ENCODE measurements at places on chromosomes 2 and 18.

- no peak for DNase-seq
These were observed 59.5 kb upstream of the THUMPD2 start for GRCh38 chr2:39838589-39838988.

- DNase-seq: no peak
These were observed 290.5 kb upstream of the HS6ST1 start for GRCh38 chr2:128608921-128609880.

DNA sequence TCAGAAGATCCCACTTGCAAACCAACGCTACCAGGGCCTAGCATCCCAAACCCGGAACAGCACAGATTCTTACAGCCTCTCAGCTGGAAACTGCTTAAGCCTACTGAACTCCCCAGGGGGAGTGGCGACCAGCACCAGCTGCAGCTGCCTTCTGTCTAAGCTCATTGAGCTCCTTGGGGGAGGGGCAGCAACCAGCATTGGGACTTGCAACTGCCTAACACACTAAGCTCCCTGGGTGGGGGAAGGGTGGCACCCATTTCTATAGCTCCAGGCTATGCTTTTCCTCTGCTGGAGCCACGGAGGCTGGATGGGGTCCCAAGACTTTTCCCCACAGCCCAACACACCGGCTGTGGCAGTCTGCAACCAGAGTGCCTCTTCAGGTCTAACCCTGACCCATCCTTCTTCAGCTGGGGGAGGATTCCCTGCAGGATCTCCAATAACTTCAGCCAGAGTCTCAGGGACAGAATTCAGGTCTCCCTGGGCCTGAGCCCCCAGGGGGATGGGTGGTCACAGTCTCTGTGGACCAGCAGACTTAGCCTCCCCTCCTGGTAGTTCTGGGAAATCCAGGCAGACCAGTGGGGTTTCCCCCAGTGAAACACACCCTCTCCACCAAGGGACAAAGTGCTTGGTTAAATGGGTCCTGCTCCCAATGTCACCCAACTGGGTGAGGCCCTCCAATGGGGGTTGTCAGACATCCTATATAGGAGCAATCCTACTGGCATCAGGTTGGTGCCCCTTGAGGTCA lies 45.9 kb upstream of the ITGA4 start:
- no peak for DNase-seq

DNA sequence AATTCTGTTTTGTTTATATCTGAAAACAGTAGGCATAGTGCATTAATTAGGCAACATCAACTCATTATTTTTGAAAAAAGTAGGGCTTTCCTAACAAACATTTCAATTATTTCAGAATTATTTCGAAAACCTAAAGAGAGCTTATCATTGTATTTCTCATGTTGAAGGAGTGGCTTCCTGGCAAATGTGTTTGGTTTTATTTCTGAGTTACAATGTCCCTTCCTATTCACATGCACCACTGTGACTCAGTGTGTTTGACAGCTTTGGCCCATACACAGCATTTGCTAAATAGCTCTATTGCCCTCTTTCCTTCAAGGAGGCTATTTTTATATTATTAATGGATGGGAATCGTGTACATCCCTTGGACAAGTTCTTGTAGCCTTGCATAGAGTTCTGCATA lies 205.9 kb downstream of the PTGR3 start:
- DNase-seq: no peak

- no peak for DNase-seq
These were observed 85.4 kb upstream of the HS6ST1 start for GRCh38 chr2:128403814-128404708.

GRCh38 chr2:188307850-188308283 lies 16.2 kb downstream of the GULP1 start:
- no peak for DNase-seq

DNA sequence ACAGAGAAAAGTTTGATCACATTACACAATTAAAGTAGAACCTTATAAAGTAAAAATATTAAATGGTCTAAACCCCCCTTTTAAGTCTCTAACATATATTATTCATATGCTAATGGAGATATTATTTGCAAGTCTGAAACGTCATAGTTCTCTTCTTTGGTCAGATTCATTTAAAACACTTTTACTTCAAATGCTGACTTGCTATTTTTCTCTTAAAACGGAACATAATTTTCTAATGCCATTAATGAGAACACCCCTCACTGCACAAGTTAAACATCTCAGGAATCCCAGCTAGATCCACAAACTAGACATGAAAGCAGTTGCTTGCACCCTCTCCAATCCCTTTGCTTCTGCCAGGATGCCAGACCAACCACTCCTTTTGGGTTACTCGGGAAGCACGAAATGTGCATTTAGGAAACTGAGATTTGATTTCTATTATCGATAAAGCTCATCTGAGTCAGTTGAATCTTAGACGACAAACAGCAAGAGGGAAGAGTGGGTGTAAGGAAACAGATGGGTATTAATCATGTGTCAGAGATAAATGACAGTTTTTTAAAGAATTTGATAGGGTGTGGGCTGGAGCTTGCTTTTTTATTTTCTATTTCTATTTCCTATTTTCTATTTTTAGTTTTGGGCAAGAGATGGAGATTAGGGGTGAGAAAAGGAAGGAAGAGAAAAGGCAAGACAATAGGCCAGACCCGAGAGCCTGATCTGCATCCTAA lies 1.5 kb downstream of the ADD2 start:
- no peak for DNase-seq

GRCh38 chr2:51472783-51473182 lies 440.9 kb upstream of the NRXN1 start:
- DNase-seq: no peak

DNA sequence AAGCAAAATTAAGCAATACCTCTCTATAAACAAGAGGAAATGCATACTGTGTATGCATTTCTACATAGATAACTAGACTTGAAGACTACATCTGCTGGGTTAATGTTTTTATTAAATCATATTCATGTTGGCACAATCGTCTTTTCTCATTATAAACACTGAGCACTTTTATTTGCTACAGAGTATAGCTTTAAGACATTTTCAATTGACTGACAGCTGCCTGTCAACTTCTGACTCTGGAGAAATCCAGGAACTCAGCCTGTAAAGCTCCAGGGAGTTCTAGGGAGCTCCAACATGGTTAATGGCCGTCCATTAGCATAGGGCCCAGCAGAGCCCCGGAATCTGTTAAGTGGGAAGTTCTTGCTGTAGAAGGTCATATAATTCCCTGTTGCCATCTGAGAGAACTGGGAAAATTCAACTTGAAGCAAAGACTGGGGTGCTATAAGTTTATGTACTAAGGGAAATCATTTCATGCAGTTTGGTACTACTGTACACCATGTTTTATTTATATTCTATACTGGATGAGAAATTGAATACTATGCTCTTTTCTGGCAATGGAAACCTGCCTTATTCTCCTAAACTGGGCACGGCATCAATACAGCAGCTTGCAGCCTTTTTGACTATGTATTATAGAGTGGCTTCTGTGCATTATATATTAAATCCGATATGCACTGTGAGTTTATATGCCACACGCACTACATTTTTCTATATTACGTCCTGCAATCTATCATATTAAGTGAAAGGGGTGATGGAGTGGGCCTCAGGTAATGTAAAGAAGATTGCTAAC lies 243.5 kb upstream of the ZNF521 start:
- no peak for DNase-seq

DNA sequence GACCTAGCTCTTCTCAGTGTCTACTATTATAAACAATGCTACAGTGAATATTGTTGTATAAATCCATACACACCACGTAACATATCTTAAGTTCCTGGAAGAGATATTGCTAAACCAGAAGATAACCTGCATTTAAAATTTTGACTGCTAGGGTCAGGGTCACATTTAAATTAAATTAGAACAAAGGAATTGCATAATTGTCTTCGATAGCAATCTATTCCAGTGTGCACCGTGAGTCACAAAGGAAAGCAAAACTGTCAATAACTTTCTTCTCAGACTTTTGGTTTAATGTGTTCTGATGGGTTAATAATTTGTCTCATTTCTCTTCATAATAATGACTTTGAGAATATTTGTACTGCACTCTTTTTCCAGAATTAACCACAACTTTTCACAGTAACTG lies 4.2 kb downstream of the GEN1 start:
- DNase-seq: no peak

- DNase-seq: no peak
These were observed 27.6 kb upstream of the CALCRL start for GRCh38 chr2:187475499-187476248.

GRCh38 chr18:74963820-74964446 lies 245.0 kb downstream of the PTGR3 start:
- no peak for DNase-seq

GRCh38 chr2:239429473-239430350 lies 28.9 kb upstream of the HDAC4 start:
- no peak for DNase-seq

GRCh38 chr2:44061876-44062275 lies 66.1 kb upstream of the LRPPRC start:
- no peak for DNase-seq

DNA sequence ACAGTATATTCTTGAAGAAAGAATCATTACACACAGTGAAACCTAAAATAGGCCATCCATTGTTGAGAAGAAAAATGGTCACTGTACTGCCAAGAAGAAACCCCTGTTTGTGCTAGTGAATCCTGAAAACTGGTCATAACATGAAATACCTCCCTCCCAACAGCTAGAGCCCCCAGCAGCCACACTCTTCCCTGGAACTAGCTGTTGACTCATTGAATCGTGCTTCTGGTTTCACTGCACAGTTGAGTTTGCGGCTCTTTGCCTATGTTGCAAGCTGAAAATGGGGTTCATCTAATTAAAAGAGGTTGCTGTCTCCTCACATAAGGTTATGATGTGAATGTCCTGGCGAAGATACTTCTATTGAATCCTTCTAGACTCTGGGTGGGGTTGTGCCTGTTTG lies 86.3 kb downstream of the UGGT1 start:
- no peak for DNase-seq

- no peak for DNase-seq
These were observed 577.9 kb upstream of the GCFC2 start for GRCh38 chr2:76288598-76288997.

GRCh38 chr2:59389240-59389639 lies 1148.1 kb upstream of the FANCL start:
- DNase-seq: no peak

- DNase-seq: no peak
These were observed 11.4 kb upstream of the SRBD1 start for GRCh38 chr2:45622336-45623075.

GRCh38 chr2:142857256-142858164 lies 20.0 kb upstream of the KYNU start:
- DNase-seq: no peak

DNA sequence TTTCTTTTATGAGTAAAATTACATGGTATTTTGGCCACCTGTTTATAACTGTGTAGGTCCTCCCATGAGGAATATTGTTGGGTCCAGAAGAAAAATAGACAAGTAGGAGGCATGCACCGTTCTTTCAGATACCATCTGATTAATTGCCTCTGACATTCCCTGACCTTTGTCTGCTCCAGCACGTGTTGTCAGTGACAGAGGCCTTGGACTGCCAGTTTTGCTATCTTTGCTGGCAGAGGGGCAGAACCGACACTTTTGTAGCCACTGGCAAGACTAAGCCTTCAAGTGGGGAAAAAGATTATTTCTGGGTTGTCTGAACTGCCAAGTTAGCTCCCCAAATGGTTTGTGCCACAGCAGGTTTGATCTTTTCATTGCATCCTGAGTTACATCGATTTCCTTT lies 276.9 kb downstream of the CAMKMT start:
- no peak for DNase-seq

GRCh38 chr18:75240433-75240832 lies 29.8 kb downstream of the TSHZ1 start:
- DNase-seq: no peak

DNA sequence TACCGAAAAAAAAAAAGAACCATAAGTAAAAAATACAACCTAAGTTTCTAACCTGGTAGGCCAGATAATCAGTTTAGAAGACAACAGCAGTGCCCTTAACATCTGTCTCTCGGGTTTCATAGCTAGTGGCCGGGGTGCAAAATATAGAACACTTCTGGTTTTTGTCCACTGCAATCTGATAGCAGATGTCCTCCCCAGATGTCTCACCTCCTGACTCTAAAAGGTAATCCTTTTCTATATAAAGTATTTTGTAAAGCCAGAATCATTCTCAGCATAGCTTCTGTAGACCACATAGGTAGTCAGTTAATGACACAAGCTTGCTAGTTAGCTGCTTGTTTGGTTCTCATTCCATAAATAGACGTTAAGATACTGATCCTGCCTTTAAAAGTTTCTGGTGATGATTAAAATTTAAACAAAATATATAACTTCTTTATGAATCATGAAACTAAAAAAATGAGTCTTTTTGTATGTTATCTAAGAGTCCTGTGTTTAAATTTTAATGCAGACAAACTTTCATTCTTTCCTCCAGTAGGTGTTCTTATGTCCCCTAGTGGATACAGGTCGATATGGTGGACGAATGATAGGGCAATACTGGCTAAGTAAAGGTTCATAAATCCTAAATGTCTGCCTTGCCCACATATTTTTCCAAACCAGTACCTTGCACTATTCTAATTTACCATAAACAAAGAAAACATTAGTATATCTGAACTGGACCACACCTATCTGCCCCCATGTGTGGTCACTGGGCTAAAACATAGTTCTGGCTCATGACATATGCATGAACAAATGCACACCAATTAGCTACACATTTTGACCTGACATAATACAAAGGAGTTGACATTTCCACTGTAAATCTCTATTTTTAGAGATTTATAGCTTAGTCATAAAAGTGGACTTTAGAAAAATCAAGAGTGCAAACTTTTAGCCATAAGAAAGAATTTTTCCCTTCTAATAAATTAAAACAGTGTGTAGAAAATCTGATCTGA lies 171.0 kb downstream of the SRBD1 start:
- DNase-seq: no peak

DNA sequence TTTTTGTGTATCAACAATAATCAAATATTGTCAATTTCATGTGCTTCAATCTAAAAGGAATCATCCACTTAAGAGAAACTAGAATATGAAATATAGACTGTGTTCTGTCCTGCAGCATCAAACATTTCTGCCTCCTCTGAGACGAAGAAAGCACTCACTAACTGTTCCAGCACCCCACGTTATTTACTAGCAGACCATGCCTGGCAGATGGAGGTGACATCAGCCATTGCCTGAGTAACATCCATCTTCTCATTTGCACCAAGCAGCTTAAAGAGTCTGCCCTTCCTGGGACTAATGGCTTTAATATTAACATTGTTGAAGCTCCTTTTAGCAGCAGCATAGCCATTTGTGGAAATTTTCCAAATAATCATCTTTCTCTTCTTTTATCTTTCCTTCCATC lies 25.7 kb downstream of the SGPP2 start:
- DNase-seq: no peak

DNA sequence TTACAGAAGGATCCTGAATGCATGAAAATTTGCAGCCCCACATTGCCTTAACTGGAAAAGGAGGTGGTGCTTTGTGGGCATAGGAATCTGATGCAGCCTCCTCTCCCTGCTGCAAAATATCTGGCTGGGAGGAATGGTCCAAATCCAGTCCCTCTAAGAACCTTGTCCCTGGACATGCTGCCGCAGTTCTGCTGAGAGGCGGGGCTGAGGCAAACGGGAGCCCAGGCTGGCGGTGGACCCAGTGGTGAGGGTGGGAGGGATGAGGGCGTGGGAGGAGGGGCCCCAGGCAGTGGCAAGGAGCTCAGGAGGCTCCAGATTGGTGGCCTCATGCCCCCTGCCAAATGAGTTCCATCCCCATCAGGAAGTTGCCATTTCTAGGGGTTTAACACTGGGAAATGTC lies 36.2 kb downstream of the ZAP70 start:
- DNase-seq: no peak

GRCh38 chr18:59792353-59792752 lies 95.1 kb upstream of the CCBE1 start:
- DNase-seq: no peak

GRCh38 chr2:55958756-55959155 lies 35.2 kb upstream of the EFEMP1 start:
- no peak for DNase-seq

- DNase-seq: no peak
These were observed 17.7 kb upstream of the MAL start for GRCh38 chr2:95007822-95008221.
